Stimulated activated CD4-positive, alpha-beta T cell treated with anti-CD3 and anti-CD28 coated beads, Interleukin-4, amount 100 ng/mL, for 4 hours (primary cell): ENCODE measurements at places on chromosomes 11 and 22.

DNA sequence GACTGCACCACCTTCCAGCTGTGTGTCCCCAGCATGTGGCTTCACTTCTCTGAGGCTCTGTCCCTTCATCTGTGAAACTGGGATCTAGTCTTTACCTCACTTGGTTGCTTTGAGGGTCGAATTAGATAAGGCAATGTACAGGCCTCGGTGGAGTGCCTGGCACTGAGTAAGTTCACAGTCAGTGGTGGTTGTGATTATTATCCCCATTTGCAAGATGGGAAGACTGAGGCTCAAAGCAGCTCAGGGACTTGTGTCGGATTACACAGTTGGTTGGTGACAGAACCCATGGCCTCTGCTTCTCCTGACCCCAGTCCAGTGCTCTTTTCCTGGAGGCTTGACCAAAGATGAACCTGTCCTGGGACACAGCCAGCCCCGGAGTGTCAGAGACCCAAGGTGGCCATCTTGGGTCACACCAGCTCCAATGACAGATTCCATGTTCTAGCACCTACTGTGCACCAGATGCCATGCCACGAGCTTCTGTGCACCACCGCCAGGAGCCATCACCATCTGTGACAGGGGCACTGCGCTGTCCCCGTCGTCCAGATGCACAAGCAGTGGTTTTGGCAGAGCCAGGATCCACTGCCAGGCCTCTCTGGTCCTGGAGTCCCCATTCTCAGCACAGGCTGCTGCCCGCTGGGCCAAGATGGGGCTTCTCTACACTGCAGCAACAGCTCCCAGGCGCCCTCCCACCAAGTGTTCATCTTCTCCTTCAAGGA lies 60.5 kb downstream of the IGLL1 start:
- no peak for DNase-seq

DNA sequence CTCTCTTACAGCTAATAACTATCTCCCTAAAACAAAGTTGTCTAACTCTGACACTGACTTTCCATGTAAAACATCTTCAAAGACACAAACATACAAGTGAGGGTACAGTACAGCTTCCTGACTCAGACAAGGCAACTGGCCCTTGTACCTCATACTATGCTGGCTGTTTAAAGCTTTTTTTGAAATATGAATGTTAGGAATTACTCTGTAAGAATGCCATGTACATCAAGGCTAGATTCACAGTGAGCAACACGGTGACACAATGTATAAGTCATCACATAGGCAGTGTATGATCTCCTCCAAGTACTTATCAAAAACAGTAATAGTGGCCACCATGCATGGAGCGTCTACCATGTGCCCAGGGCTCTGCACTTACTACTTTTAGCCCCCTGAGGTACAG lies 28.6 kb downstream of the ALG8 start:
- no peak for DNase-seq

- no peak for DNase-seq
Observed at GRCh38 chr11:13884158-13884799, 78.2 kb upstream of the SPON1 start.

DNA sequence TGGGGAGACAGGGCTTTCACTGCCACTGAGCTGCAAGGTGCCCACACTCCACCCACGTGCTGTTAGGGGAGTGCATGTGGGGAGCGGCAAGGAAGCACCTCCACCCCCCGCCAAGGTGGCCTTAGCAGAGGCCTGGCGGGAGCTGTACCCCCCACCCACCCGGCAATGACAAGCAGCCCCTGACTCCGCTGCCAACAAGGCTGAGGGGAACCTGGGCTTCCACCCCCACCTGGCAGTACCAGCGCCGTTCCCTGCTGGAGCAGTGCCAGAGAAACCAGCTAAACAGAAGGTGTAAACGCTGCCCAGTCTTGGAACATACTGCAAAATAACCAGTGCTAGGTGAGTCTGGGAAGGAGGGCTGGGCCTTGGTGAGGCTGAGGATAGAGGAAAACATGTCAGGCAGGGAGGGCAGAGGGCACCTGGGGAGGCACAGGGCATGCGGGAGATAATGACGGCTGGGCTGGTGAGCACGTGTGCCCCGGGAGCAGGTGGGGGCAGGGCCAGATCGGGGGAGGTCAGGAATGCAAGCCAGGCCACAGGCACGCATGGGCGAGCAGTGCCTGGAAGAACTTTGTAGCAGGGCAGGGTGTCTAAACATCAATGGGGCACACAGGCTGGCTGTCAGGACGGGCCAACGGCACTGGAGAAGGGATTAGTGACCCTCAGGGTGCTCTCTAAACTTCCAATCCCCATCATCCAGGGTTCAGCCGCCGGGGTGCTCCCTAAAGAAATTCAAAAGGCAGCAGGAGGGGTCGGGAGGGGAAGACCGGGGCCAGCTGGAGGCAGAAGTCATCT lies 6.6 kb downstream of the CERK start:
- DNase-seq = no peak

- peak; percentile 34 for DNase-seq
Observed at GRCh38 chr11:117818041-117818873, 6.3 kb downstream of the FXYD2 start.

GRCh38 chr11:61963016-61963281 lies 4.5 kb downstream of the FTH1 start:
- no peak for DNase-seq

DNA sequence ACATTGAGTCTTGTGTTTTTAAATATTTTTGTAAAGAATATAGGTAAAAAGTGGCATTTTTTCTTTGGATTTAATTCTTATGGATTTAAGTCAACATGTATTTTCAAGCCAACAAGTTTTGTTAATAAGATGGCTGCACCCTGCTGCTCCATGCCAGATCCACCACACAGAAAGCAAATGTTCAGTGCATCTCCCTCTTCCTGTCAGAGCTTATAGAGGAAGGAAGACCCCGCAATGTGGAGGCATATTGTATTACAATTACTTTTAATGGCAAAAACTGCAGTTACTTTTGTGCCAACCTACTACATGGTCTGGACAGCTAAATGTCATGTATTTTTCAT lies 333 bp upstream of the CD3E start:
- DNase-seq = no peak

GRCh38 chr11:12696911-12697581 lies 22.8 kb downstream of the TEAD1 start:
- DNase-seq = no peak

DNA sequence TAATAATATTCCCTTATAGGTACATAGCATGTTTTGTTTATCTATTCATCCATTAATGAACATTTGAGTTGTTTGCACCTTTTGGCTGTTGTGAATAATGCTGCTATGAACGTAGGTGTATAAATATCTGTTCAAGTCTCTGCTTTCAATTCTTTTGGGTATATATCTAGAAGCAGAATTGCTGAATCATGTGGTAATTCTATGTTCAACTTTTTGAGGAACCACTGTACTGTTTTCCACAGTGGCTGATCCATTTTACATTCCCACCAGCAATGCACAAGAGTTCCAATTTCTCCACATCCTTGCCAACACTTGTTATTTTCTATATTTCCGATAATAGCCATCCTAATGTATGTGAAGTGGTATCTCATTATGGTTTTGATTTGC lies 51.2 kb upstream of the CWF19L2 start:
- DNase-seq = no peak

DNA sequence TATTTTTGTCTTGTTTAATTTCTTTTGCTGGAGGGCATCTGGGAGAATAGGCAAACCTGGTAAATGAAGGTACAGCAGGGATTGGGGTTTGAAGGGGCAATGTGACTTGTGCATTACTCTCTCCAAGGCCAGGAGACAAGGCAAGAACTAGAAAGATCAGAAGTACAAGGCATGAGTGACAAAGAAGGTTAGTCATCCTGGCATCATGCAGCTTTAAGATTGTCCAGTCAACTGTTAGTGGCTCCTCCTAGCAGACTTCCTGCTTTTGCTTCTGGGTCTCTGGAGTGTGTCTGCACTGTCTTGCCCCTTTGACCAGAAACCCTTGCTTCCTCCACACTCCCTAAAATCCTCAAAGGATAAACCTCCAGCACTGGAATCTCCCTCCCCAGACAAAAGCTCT lies 27.2 kb upstream of the GLYATL1 start:
- no peak for DNase-seq

DNA sequence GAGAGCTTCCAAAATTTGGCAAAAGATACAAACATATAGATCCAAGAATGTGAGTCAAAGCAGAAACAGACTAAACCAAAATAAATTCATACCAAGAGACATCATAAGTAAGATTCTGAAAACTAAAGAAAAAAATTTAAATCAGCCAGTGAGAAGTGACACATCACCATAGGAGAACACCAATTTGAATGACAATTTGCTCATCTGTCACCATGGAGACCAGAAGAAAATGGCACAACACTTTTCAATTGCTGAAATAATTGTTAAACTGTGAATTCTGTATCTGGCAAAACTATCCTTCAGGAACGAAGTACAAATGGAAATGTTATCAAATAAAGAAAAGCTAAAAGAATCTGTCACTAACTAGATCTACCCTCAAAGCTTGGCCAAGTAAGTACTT lies 864.3 kb downstream of the BRD1 start:
- no peak for DNase-seq

DNA sequence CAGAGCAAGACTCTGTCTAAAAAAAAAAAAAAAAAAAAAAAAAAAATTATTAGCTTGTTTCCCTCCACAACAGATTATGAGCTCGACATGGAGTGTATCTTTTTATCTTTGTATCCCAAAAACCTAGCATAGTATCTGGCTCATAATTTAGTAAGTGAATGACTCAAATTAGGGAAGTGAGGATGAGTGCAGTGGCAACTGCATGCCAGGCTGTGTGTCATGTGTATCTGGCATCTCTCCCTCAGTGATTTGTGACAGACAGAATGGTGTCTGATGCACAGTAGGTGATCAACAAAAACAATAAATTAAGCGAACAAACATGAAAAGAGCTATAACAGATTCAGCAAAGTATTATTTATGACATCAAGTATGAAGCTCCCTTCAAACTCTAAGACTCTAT lies 7.2 kb downstream of the STK33 start:
- DNase-seq = no peak

GRCh38 chr11:111454561-111455192 lies 57.5 kb downstream of the BTG4 start:
- DNase-seq = peak; percentile 9

GRCh38 chr11:129333873-129334272 lies 41.8 kb upstream of the BARX2 start:
- no peak for DNase-seq
